Non-pigmented ciliary epithelial cell (primary cell): ENCODE measurements at places on chromosomes 7 and 10.

DNA sequence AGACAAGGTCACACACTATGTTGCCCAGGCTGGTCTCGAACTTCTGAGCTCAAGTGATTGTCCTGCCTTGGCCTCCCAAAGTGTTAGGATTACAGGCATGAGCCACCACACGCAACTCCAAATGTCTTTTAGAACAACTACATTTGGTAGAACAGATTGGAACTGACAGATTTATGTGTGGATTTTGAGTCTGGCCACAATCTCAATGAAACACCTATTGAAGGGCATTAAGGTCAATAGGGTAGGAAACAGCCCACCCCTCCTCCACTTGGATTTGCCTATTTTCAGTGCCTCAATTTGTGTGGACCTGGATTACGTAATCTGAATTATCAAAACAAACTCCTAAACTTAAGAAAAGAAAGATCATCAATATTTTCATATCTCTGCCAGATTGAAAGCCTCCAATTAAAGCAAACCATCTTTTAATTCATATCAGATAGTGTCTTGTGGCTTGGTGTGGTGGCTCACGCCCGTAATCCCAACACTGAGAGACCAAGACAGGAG is 15.5 kb upstream of the CYP51A1 start:
- DNase-seq = no peak

GRCh38 chr10:71888623-71889387 is 37.8 kb upstream of the PSAP start:
- DNase-seq = peak; percentile 34

DNA sequence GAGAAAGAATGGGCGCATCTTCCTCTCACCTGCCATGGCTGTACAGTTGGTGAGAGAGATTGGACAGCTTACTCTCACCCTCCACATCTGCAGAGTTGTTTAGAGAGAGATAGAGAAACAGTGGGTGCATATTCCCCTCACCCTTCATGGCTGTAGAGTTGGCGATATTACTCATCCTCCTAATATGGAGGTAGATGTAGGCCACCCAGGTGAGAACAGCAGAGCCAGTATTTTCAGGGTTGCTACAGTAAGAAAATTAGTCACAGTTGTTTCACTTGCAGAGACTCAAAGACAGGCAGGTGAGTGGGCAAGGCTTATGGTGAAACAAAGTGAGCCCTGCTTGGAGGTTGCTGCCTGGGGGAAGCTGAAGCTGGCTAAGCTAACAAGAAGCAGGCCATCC is 65.0 kb upstream of the PFKP start:
- no peak for DNase-seq

GRCh38 chr10:28294809-28295208 is 8.1 kb downstream of the MPP7 start:
- DNase-seq = no peak

- no peak for DNase-seq
Observed at GRCh38 chr10:110455446-110455845, 42.3 kb upstream of the DUSP5 start.

GRCh38 chr10:48448796-48449195 is 142.3 kb downstream of the MAPK8 start:
- DNase-seq = no peak

DNA sequence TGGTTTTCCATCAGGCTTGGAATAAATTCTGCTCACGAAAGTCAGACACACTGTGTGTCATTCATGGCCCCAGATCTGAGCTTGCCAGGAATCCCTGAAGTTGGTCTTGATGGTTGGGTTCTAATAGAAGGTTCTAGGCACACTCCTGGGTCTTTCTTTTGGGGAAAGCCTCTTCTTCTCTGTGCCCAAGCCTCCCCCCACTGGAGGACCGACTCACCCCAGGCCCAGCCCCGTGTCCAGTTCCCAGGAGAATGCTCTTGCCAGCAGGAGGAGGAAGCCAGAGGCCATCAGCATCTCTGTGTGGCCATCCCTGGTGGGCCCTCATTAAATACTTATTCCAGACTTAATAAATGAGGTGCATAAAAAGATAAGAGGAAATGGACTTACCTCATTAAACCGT is 548.0 kb downstream of the TCERG1L start:
- no peak for DNase-seq

GRCh38 chr7:117021366-117021765 is 68.1 kb downstream of the ST7 start:
- no peak for DNase-seq

- no peak for DNase-seq
Observed at GRCh38 chr10:72316748-72317435, 37.8 kb downstream of the DNAJB12 start.

DNA sequence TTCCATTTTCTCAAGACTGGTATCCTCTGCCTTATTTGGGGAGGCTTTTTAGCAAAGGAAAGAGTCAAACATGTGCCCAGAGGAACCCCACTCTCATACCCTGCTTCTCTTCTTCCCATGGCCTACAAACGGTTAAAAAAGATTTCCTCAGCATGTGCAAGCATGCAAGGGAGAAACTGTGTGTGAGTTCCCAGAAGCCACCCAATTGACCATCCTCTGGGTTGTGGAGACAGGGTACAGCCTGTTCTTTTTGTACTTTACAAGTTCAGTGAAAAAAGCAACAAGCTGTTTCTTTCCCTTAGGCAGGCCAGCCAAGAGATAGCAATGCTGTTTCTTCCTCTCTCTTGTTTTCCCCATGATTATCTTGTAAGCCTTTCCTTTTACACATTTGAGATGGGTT is 68.8 kb upstream of the MTPN start:
- DNase-seq = no peak

- no peak for DNase-seq
Observed at GRCh38 chr10:113078282-113078907, 128.3 kb downstream of the TCF7L2 start.

- DNase-seq = no peak
Observed at GRCh38 chr7:101555921-101556275, 73.2 kb downstream of the MYL10 start.

DNA sequence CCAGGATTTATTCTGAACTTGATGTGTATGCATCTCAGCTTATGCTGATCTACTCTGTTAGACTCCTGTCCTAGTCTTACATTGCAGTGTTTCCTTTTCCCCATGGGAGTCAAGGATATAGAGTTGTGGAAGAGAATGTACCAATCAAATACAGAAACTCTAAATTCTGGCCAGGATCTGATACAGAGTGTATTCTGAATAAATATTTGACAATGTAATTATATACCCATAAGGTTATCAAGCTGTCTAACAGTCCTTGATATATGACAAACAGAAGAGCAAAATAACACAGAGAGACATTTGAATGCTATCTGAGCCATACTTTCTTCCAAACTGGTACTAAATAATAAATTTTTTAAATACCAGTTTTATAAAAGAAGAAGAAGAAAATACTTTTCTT is 116.8 kb downstream of the ETV1 start:
- DNase-seq = no peak

DNA sequence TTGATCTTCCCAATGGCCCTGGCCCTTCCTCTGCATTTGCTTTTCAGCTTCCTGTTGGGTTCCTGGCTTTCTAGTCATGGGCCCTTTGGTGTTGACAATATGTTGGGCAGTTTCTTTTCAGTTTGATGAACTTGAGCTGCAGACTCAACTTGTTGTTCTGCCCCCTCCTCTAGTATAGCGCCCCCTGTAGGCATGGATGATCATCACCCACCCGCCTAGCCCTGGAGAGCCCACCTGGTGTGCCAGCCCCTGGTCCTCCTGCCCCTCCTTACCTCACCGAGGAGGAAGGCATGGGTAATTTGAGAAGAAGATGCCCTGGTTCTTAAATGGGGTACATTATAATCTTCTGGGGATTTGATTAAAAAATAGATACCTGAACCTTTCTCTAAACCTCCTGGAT is 271.2 kb downstream of the SNX10 start:
- no peak for DNase-seq

- DNase-seq = no peak
Observed at GRCh38 chr7:149448961-149449360, 11.9 kb downstream of the ZNF777 start.

- no peak for DNase-seq
Observed at GRCh38 chr7:30146127-30146612, 11.4 kb downstream of the MTURN start.

DNA sequence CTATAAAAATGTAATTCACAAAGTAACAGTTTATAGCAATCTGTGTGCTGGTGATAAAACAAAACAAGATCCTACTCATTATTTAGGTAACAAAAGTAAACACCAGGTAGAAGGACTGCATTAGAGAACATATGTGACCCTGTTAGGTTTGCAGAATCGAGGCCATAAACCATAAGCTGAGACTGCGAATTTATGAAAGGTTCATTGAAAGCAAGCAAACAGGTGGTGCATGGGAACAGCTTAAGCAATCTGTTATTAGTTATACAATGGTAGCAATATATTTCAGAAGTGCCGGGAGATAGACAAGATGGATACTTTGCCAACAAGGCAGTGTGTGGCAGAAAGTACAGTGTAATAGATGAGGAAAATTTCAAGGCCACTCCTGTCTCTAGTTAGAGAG is 23.5 kb upstream of the FAM133B start:
- DNase-seq = no peak

DNA sequence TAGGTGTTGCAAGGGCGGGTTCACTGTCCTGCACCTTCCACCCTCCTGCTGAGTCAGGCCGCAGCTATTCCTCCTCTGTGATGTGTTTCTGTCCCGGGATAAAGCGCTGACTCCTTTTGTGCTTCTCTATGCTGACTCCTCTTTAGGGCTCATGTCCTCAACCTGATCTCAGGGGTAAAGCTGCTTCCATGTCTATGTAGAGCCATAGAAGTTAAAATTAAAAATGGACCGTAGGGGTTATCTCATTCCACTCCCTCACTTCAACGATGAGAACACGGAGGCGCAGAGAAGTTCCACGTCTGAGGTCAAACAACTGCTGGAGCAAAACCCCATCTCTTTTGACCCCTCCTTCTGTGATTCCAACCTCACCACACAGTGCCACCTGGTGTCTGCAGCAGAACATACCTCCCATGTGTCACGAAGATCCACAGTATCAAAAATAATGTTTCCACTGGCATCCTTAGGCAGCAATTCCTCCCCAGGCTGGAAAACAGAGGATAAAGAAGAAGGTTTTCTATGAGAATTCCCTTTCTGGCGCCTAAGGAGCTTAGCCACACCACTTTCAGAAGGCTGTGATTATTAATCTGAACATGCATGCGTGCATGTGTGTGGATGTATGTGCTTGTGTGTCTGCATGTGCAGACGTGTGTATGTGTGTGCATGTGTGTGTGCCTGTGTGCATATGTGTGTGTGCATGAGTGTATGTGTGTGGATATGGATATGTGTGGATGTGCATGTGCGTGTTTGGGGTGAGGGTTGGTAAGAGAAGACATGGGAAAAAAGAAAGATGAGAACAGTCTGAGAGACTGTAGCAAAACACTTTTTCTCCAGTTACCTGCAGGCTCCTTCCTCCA is 81.2 kb upstream of the UCN3 start:
- no peak for DNase-seq

- DNase-seq = no peak
Observed at GRCh38 chr10:87579563-87579962, 74.9 kb downstream of the MINPP1 start.

- DNase-seq = no peak
Observed at GRCh38 chr7:7969306-7970236, 975 bp downstream of the GLCCI1 start.

DNA sequence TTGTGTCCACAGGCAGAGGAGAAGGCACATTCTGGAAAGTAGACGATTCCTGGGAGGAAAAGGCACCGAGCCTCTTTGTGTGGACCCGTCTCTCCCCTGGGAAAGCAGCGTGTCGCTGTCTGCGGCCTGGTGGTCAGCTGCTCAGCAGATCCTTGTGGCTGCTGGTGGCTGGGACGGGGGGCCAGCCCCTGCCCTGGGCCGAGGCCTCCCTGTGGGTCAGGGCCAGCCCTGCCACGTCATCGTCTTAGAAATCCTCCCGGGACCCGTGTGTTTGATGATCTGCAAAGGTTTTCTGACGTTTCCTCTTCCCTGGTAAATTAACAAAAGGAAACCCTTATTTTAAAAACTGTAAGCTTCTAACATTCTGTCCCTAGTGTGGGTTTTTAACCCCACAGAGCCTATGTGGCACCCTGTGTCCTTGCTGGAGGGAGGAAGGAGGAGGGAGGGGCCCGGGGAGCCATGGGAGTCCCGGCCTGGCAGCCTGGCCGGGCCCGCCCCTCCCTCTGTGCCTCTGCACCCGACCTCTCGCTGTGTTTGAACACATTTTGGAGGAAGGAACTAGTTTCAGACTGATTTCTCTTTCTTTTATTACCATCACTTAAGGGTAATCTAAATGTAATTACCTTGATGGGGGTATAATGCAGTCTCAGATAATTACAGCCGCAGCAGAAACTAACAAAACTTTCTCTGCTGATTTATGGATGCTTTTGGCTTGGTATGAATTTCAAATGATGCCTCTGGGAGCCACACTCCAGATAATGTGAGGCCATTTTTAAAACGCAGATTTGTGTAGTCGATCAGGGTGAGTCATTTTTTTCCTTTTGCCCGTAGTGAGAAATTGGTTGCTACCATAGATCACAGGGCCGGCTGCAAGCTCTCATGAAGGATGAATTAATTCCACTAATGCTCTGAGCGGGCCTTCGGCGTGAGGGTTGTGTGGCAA is 85.5 kb downstream of the NKX6-2 start:
- DNase-seq = no peak

DNA sequence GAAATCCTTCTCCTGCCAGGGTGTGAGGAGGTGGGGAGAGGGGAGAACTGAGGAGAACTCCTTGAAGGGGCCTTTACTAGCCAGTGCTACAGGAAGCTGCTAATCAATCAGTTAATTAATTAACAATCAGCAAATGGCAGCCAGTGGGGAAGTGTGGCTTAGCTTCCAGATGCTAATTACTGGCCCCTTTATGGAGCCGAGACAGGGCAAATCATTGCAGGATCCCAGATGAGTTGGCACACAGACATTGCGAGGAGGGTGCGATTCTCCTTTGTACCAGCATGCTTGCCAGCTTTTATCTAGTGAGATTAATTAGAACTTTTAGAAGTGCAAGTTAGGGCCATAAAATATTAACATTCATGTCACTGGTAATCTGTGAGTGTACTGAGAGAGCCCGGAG is 84.0 kb downstream of the XRCC2 start:
- no peak for DNase-seq

GRCh38 chr10:106565546-106565945 is 599.0 kb downstream of the SORCS1 start:
- DNase-seq = no peak

DNA sequence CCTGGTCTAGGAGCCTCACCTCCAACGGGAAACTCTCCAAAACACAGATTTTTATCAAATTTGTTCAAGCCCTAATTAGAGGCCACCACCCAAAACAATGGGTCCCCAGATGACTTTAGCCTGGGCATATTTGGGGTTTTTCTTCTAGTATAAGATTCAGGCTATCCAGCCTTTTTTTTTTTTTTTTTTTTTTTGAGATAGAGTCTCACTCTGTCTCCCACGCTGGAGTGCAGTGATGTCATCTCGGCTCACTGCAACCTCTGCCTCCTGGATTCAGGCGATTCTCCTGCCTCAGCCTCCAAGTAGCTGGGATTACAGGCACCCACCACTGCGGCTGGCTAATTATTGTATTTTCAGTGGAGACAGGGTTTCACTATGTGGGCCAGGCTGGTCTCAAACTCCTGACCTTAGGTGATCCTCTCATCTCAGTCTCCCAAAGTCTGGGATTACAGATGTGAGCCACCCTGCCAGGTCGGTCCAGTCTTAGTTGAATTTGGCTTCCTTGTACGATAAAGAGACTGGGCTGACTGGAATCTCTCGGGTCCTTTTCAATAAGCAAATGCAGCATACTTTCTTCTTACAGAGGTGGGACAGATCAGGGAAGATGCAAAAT is 91.4 kb upstream of the KLF6 start:
- no peak for DNase-seq
